ENCODE measurements at places on chromosomes 16 and 17. TPM values are rescaled to one million over a fixed set of nuclear protein-coding genes. Genes with fewer than 3 reads are reported as not detected.

DNA sequence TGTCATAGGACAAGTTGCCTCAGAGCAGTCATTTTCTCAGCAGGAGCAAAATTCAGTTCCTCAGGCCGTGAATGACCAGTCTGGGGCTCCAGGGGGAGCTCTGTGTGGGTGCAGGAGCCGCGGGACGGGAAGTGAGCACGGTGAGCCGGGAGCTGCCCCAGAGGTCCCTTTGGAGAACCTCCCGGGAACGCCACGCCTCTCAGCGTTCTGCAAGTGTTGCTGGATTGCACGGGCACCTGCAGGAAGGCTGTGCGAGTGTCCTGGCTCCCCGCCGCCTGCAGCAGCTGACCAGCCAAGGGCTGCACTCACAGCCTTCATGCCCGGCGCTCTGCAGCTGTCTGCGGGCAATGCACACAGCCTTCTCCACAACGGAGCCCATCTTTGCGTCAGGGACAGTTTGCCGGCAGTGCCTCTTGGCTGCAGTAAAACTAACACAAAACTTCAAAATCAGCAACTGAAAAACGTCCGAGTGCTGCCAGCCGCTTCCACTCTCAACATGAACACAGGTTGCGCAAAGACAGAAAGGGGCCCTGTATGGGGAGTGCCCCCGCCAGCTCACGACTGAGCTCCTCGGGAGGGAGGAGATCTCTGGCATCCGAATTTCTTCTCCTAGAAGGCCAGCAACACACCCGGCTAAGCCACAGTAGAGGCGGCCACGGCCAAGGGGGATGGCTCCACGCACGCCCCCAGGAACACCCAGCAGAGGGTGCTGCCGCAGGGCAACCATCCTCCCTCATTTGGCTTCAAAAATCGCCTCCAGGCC, 16.0 kb downstream of the NDUFAF8 start:
- DNase-seq = peak; percentile 85

Gene ADAM11
- 14.4 TPM for total RNA-seq

GRCh38 chr16:68363658-68364521, 53.1 kb downstream of the PRMT7 start:
- DNase-seq = no peak

DNA sequence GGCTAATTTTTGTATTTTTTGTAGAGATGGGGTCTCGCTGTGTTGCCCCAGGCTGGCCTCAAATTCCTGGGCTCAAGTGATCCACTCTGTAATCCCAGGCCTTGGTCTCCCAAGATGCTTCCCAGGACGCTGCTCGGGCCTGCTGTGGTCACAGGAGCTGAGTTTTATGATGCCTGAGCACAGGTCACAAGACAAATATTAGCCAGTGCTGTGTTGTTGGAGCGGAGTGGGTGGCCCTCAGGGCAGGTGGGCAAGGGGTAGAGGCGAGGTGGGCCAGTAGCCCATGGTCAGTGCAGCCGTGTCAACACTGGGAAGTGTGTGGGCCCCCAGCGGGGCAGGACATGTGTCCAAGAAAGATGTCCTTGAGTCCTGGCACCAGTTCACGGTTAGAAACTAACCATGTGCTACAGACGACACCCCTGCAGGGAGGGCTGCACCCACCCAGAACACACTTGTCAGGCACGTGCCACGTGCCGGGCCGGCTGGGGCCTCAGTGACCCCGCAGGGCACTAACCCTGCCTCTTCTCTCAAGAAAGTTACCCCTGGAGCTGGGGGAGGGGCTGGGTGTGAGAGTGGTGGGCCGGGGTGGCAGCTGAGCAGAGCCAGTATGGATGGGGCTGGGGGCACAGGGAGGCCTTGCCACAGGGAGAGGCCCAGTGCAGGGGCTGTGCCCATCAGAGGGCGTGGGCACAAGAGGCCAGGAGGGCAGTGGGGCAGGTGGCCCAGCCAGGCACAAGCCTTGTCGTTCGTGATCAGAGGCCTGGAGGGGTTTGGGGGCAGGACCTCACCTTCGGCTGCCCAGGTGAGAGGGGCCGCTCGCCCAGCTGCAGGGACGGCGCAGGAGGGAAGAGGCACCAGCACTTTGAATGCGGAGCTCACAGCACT, 103.1 kb upstream of the CHMP6 start:
- no peak for DNase-seq

GRCh38 chr16:80403894-80404293, 136.9 kb upstream of the DYNLRB2 start:
- DNase-seq = no peak

Gene KRTAP9-2
- not detected for total RNA-seq

- no peak for DNase-seq
These were observed 27.5 kb downstream of the OMG start for GRCh38 chr17:31269578-31269983.

Gene TLE7
- not detected for total RNA-seq

- DNase-seq = no peak
These were observed 76.9 kb upstream of the CNEP1R1 start for GRCh38 chr16:49947907-49948678.

GRCh38 chr17:53722407-53722806, 100.3 kb upstream of the KIF2B start:
- no peak for DNase-seq

DNA sequence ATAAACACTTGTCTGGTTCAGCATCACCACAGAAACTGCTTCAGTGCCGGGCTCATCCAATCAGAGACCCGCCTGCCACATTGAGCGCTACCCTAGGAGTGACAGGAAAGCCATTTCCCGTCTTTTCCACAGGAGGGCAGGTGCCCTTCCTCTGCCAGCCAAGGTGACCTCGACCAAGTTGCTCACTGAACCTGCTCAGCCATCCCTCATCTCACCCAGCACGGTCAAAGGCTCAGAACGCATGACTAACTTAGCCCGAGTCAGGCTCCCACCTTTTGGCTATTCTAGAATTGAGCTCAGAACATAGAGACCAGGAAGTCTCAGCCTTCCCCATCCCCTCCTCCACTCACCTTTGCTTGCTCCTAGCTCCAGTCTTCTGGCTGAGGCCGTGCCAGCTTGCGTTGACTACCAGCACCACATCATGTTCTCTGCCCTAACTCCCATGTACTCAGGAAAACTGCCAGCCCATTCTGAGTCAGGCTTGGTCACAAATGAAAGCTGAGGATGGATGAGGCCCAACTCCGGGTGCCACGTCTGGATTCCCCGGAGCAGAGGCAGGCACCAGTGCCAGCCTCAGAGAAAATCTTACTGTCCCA, 15.6 kb downstream of the MRPS23 start:
- peak; percentile 63 for DNase-seq

- no peak for DNase-seq
These were observed 58.8 kb downstream of the ADCY9 start for GRCh38 chr16:4057439-4057877.

GRCh38 chr17:72065556-72065955, 55.3 kb upstream of the SOX9 start:
- DNase-seq = no peak

Gene CHST5
- total RNA-seq = 0.30 TPM

GRCh38 chr17:81470270-81470943, 42.2 kb downstream of the ACTG1 start:
- no peak for DNase-seq
